Naive thymus-derived CD4-positive, alpha-beta T cell (primary cell): ENCODE measurements at places on chromosomes 6 and 20. TPM values are rescaled to one million over a fixed set of nuclear protein-coding genes. Genes with fewer than 3 reads are reported as not detected.

GRCh38 chr20:63701329-63702035 lies 5.0 kb downstream of the TNFRSF6B start:
- peak overlapping the region; percentile 46 for H3K27ac ChIP-seq
- no peaks in the 10 kb centered on the region for H3K27me3 ChIP-seq
- H3K4me1 ChIP-seq: peaks cover 16% of the 10 kb centered on the region
- H3K4me3 ChIP-seq: no peak overlapping the region

WFDC12 gene
- not detected for total RNA-seq

DNA sequence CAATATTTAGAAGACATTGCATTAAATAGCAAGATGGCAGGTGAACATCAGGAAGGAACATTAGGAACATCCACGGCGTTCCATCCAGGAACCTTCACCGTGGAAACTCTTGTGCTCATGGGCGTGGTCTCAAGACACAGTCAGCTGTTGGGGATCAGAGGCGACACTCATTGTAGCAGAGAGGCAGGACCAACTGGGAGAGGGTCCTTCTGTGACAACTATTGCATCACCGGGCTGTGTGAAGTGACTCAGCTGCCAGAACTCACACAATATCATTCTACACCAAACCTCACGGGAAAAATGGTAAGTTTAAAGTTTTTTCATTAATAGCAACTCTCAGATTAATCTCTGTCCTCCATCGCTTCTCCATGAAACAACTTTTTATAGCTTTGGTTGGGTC lies 334.8 kb upstream of the SULF2 start:
- H3K27me3 ChIP-seq: no peaks in the 10 kb centered on the region
- H3K4me1 ChIP-seq: no peaks in the 10 kb centered on the region

GRCh38 chr6:168190646-168191443 lies 111.8 kb upstream of the FRMD1 start:
- no peaks in the 10 kb centered on the region for H3K27me3 ChIP-seq
- H3K27ac ChIP-seq: no peak overlapping the region
- no peaks in the 10 kb centered on the region for H3K4me1 ChIP-seq
- H3K36me3 ChIP-seq: no peaks in the 10 kb centered on the region
- DNase-seq: no peak
- no peak overlapping the region for H3K4me3 ChIP-seq

DNA sequence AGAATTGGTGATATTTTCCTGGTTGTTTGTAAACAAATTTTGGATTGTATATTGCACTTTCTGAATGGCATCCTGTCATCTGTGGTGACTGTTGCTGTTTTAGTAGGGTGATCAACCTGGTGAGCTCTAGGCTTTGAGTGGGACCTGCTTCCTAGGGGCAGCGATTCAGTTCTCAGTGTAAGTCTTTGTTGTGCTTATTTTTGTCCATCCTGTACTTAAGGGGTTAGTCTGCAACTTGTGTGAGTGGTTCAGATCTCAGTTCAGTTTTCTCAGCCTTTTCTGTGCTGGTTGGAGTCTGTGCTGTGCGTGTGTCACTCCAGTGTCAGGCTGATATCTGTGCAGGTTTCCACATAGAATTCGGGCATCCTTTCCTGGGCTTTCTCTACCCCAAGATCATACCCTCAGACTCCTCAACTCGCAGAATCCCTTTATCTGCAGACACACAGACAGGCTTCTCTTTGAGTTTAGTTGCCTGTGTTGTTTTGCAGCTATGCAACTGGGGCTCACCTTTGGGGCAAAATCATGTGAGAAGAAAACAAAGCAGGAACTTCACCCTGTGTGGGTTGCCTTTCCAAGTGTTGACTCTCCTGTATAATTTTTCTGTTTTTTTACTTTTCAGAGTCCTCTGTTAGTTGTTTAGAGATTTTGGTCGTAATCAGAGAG lies 177.7 kb downstream of the FARS2 start:
- no peak overlapping the region for H3K27ac ChIP-seq
- H3K4me1 ChIP-seq: no peaks in the 10 kb centered on the region
- no peak overlapping the region for H3K4me3 ChIP-seq
- no peak for DNase-seq
- no peaks in the 10 kb centered on the region for H3K27me3 ChIP-seq

GRCh38 chr6:17193106-17193775 lies 87.9 kb upstream of the RBM24 start:
- H3K4me1 ChIP-seq: no peaks in the 10 kb centered on the region
- no peak overlapping the region for H3K27ac ChIP-seq
- no peaks in the 10 kb centered on the region for H3K36me3 ChIP-seq
- H3K4me3 ChIP-seq: no peak overlapping the region
- H3K27me3 ChIP-seq: no peaks in the 10 kb centered on the region

GRCh38 chr6:140533526-140533925 lies 1159.1 kb upstream of the CITED2 start:
- H3K27me3 ChIP-seq: no peaks in the 10 kb centered on the region
- no peak overlapping the region for H3K4me3 ChIP-seq
- H3K27ac ChIP-seq: no peak overlapping the region
- no peak for DNase-seq
- H3K36me3 ChIP-seq: no peaks in the 10 kb centered on the region

DNA sequence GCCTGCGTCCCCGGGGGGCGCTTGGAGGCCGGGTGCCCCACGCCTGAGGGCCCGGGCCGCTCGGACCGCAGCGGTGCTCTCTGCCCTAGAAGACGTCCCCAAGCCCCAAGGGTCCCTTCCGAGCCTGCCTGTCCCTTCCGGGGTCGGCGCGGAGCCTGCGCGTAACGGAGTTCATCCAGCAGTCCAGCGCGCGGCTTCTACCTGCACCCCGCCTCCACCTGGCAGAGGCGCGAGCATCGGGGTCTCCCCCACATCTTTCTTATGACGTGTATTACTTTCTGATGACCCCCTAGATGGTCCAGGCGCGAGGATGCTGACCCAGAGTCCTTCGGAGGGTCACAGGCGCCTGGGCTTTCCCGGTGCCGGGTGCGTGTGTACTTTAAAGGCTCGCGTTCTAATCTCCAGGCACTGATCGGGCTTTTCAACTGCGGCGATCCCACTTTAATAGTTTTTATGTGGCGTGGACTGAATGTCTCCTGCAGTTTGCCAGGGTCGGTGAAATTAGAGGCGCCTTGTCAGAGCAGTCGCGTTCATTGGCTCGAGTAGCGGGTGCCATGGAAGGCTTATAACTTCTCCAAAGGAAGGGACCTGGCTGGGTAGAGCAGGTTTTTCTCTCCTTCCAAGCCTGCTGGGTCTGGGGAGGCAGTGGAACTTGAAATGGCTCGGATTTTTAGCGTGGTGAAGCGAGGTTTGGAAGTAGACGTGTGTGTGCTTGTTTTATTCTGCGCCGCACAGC lies 912 bp downstream of the EYA4 start:
- DNase-seq: peak; percentile 2
- H3K27ac ChIP-seq: no peak overlapping the region
- no peaks in the 10 kb centered on the region for H3K36me3 ChIP-seq
- no peaks in the 10 kb centered on the region for H3K27me3 ChIP-seq
- no peaks in the 10 kb centered on the region for H3K4me1 ChIP-seq

GRCh38 chr6:2575236-2575635 lies 175.5 kb downstream of the MYLK4 start:
- no peaks in the 10 kb centered on the region for H3K36me3 ChIP-seq
- H3K4me3 ChIP-seq: no peak overlapping the region
- DNase-seq: no peak
- H3K27me3 ChIP-seq: no peaks in the 10 kb centered on the region

DNA sequence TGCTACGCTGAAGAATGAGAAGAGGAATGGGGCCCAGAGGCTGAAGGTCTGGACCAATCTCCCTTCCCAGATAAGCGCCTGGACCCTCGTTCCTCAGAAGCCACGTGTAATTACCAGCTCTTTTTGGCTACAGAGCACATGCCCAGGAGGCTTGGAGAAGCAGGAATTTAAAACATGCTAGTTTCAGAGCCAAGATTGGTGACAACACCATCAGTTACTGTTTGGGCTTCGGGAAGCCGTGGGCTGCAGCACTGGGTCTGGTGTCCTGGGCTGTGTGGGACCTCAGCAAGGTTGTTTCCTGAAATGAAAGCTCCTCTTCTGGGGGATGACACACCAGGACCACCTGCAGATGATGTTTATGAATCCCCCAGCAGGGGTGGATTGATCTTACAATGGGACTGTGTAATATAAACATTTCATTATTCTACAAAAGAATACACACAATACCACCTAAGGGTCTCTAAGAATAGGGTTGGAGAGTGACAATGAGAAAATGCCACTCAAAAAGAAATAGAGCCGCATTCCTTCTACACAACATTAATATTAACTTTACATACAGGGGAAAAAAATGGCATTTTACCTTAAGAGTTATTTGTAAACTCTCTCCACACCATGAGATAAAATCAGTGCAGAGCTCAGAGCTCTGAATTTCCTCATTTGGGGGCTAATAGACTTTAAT lies 207.8 kb upstream of the FOXQ1 start:
- H3K27me3 ChIP-seq: no peaks in the 10 kb centered on the region
- H3K4me1 ChIP-seq: no peaks in the 10 kb centered on the region
- H3K27ac ChIP-seq: no peak overlapping the region
- no peaks in the 10 kb centered on the region for H3K36me3 ChIP-seq
- no peak overlapping the region for H3K4me3 ChIP-seq

SCUBE3 gene
- total RNA-seq: not detected

- no peak for DNase-seq
- H3K27ac ChIP-seq: no peak overlapping the region
- no peak overlapping the region for H3K4me3 ChIP-seq
- H3K27me3 ChIP-seq: no peaks in the 10 kb centered on the region
- H3K4me1 ChIP-seq: no peaks in the 10 kb centered on the region
- peaks cover 9% of the 10 kb centered on the region for H3K36me3 ChIP-seq
These were observed 24.4 kb downstream of the SERAC1 start for GRCh38 chr6:158143700-158144099.

GGTLC1 gene
- total RNA-seq: not detected

HLA-DQB1 gene
- total RNA-seq: 5.7 TPM

GRCh38 chr20:25076201-25076600 lies 5.7 kb downstream of the VSX1 start:
- H3K36me3 ChIP-seq: no peaks in the 10 kb centered on the region
- peaks cover 13% of the 10 kb centered on the region for H3K27me3 ChIP-seq
- no peak for DNase-seq
- H3K27ac ChIP-seq: no peak overlapping the region
- H3K4me3 ChIP-seq: no peak overlapping the region

DNA sequence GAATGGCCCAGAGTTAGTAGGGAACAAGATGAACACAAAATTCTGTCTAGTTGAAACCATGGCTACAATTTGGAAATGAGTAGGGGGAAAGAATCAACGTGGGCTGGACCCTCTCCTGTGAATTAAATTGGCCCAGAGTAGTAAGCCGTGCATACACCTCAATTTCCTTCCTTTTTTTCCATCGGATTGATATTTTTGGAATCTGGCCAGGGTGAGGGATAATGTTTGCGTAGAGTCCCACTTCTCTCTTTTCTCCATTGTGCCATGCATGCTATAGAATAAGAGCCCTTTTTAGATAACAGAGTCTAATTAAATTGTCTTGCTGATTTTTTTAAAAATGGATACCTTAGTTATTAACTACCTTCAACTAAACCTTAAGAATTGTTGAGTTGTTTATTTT lies 35.2 kb downstream of the XRN2 start:
- DNase-seq: no peak
- peaks cover 25% of the 10 kb centered on the region for H3K36me3 ChIP-seq
- no peak overlapping the region for H3K4me3 ChIP-seq
- no peak overlapping the region for H3K27ac ChIP-seq
- no peaks in the 10 kb centered on the region for H3K4me1 ChIP-seq
